ENCODE measurements at places on chromosomes 5 and 9. TPM values are rescaled to one million over a fixed set of nuclear protein-coding genes. Genes with fewer than 3 reads are reported as not detected.

- DNase-seq = no peak
Measured at GRCh38 chr5:33736510-33736909, 155.3 kb downstream of the ADAMTS12 start.

GRCh38 chr9:6827439-6828145, 69.8 kb downstream of the KDM4C start:
- DNase-seq = peak; percentile 31

GRCh38 chr9:12464910-12465512, 228.2 kb upstream of the TYRP1 start:
- DNase-seq = peak; percentile 17

DNA sequence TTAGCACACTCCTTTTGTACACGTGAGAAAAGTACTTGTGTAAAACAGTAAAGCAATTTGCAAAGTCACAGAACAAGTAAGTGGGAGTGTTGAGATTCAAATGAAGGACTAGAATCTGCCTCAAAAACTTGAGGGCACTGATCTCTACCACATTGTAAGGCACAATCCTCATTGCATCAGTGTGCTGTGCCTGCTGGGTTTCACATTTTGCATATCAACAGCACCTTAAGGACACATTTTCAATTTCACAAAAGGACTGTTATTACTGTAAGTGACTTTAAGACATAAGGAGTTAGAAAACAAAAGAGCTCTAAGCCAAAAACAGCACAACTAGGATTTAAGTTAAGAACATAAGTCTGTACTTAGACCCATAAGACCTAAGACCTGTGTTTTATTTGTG, 44.7 kb upstream of the HK3 start:
- no peak for DNase-seq

DNA sequence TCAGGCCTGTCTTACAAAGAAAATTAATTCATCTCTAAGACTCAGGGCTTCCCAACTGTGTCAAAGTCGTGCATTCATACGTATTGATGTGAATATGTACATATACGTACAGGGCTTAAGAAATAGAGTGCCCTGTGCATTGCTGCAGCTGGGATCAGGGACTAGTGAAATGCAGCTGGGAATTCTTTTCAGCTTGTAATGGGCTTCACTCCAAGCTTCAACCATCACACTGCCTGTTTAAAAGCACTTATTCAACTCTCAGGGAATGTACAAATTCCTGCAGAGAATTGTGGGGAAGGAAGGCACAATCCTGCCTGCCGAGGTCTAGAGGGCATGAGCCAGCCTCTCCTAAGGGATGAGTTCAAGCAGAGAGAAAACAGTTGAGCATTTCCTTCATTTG, 59.6 kb upstream of the MAN2A1 start:
- DNase-seq = no peak

GRCh38 chr5:108797396-108797795, 49.7 kb downstream of the FER start:
- no peak for DNase-seq

DNA sequence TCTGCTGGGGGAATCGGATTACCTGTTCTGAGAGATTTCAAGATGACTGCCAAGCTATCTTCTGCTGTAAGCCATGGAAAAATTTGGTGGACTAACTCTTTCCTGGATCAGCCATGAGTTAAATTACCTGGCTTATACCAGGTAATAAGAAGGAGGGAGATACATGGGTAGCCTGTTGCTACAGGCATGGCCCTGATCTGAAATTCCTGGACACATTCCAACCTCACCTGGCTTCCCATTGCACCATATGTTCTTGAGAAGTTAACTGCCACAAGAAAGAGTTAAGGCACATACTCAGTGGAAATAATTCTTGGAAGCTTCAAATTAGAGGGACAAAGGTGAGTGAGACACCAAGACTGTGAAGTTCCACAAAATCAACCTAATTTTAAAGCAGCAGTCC, 371.3 kb downstream of the ACTL7B start:
- DNase-seq = no peak

GRCh38 chr9:124261736-124262648, 4.2 kb downstream of the NEK6 start:
- DNase-seq = no peak

GRCh38 chr9:113887436-113887835, 11.3 kb downstream of the ZNF618 start:
- DNase-seq = no peak

DNA sequence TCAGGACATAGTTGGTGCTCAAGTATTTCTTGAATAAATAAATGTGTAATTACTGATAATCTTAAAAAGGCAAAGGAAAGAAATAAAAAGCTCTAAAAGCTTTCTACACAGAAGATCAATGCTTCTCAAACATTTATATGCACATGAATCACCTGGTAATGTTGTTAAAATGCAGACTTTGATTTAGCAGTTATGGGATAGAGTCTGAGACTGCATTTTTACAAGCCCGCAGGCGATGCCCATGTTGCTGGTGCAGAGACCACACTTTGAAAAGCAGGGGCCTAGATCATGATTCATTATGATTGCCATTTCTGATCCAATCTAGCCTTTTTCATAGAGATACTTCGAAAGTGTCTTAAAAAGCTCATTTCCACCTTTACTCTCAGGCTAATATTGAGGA, 3.5 kb upstream of the CCDC152 start:
- no peak for DNase-seq

GRCh38 chr5:165138236-165138635, 1632.8 kb downstream of the MAT2B start:
- no peak for DNase-seq

GRCh38 chr5:177183766-177184360, 50.3 kb downstream of the NSD1 start:
- no peak for DNase-seq

DNA sequence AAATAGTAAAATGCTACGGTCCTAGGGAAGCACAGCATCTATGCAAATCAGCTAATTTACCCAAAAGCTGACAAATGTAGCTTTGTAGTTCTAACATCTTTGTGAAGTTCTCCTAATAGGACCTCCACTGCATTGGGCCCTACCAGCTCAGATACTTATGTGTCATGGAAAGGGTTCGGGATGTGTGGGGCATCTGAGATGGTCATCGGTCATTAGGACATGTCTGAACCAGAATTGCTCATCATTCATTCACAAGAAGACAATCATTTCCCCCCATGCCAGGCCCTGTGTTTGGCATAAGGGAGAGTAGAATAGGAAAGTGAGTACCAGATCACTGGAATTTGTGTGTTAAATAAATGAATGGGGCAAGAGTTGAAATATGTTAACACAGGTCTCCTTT, 35.7 kb downstream of the PWWP2A start:
- DNase-seq = peak; percentile 72

DNA sequence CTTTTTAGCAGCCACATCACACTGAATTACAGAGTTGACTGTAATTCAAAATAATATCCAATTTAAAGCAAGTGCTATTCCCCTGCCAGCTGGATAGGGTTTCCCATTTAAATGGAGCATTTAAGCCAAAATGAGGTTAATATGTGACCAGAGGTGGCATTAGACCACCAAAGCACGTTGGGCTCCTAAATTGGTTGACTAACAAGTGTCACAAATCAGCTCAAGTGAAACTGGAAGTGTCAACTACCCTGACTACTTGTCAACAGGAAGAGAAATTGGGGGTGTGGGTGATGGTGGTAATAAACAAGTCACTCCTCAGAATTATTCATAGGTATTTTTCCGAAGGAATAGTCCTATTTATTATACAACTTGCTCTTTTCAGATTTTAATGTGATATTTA, 609.6 kb upstream of the TLE4 start:
- DNase-seq = no peak

DNA sequence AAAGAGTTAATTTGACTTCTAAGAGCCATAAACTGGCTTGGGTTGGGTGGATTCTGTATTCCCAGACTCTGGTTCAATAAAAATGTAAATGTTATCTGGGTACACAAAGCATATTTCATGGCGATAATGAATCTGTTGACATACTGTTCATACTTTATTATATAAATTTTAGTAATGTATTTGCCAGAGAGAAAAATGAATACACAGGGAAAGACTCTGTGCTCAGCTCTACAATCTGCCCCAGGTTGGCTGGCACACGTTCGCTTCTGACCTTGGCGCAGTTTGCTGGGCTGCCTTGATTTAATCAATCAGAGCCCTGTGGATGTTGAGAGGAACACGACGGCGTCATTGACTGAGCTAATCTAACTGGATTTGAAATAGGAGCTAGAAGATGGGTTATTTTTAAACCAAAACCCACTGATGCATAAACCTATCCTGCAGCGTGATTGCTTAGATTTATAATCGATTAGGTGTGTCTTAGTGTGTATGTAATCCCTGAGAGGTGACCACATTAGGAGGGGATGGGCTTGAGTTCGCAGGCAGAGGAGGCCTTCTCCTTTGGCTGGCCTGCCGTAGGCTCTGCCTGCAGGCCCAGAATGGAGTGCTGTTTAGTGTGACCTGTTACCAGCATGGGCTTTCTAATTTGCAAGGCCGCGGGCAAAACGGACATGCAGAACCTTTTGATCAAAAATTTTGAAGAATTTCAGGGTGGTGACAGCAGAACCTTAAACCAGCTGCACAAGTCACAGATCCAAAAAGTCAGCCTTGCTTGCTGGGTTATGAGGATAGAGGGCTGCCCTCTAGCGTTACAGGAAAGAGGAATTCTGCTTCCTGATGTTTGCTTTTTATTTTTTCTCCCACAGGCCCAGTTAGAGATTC, 3.9 kb upstream of the ADCY2 start:
- DNase-seq = peak; percentile 11

GRCh38 chr5:74471875-74472274, 168.7 kb downstream of the ENC1 start:
- no peak for DNase-seq

DNA sequence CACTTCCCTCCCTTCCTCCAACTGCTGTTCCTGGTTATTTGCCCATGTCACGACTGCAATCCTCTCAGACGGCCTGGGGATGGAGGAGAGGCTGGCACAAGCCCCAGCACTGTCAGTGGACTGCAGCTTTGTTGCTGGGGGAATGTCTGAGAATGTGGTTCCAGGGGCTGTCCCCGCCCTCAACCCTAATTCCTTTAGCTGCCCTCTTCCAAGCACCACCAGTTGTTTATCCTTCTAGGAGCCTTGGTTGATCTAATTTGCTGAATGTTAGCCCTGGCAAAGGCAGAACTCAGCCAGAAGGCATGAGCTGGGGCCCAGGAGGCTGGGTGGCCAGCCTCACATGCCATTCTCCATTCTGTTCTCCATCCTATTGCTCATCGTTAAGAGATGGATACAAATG, 51.6 kb downstream of the ADAM19 start:
- DNase-seq = no peak

GRCh38 chr5:113087976-113088514, 111.4 kb downstream of the DCP2 start:
- DNase-seq = no peak

DNA sequence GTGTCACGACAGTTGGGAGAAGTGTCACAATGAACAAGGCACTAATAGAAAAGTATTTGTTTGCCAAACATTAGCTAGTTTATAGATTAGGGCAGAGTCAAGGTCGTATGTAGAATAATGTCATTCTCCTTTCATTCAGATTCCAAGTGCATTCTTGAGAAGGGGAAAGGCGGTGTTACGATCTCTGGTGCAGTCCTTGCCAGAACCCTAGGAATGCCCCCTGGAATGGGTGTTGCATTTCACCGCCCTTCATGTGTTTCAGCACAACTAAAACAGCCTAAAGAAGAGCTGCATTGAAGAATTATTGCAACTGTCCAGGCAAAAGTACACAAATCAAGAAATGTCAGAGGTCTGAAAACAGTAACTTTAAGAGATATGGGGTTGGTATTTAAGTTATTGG, 721.0 kb upstream of the WWC1 start:
- DNase-seq = no peak

- peak; percentile 27 for DNase-seq
Measured at GRCh38 chr5:59275510-59276324, 617.8 kb downstream of the PDE4D start.

- no peak for DNase-seq
Measured at GRCh38 chr9:84218322-84218721, 122.2 kb downstream of the SLC28A3 start.

- no peak for DNase-seq
Measured at GRCh38 chr9:76873821-76874220, 32.1 kb downstream of the PRUNE2 start.

GRCh38 chr5:132435886-132436285, 54.7 kb downstream of the IRF1 start:
- DNase-seq = no peak

DNA sequence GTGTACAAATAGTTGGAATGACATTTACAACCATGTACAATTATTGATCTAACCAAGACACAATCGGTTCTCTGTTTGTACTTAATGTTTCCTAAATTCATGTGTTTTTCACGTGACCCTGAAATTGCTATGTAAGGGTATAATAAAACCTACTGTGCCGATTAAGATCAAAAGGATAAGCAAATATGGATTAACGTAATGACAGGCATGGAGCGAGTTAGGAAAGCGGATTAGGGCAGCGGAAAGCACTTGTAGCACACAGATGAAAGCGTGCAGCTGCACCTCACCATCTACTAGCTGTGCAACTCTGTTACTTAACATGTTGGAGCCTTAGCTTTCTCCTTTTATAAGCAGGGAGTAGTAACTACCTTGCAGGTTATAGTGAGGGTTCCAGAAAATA, 38.3 kb upstream of the ZFYVE16 start:
- no peak for DNase-seq

DNA sequence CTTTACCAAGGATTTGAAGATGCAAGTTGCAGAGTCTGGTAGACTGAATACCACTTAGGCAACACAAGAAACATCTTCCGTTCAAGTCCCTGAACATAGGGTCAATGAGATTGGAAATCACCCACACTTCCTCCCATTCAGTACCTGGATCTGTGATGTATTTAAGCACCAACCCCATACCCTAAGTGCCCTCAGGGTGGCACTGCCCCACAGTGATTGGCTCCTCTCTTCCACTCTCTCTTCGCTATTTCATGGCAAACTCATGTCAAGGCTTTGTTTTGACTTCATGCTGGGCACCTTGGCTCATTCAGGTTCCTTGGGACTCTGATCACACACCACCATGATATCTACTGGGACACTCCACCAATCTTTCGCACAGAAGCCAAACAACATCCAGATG, 53.7 kb downstream of the GGTA1 start:
- no peak for DNase-seq

GRCh38 chr9:95078939-95079338, 238.6 kb downstream of the FANCC start:
- no peak for DNase-seq

The TEX48 gene
- total RNA-seq = not detected

The SLC36A3 gene
- not detected for total RNA-seq

The FIBCD1 gene
- 1.6 TPM for total RNA-seq

The GHR gene
- 1.1 TPM for total RNA-seq

The MAMDC4 gene
- 8.0 TPM for total RNA-seq

The ST6GALNAC6 gene
- 40.6 TPM for total RNA-seq

The SLC6A19 gene
- total RNA-seq = not detected

The PRUNE2 gene
- 9.3 TPM for total RNA-seq

The OR1Q1 gene
- not detected for total RNA-seq

The COL15A1 gene
- total RNA-seq = 0.09 TPM

The MLLT3 gene
- total RNA-seq = 13.0 TPM

The KIF20A gene
- 105 TPM for total RNA-seq

The PLAC8L1 gene
- total RNA-seq = not detected

The RNF208 gene
- 0.17 TPM for total RNA-seq

The COL27A1 gene
- 8.2 TPM for total RNA-seq

The SLC6A3 gene
- total RNA-seq = not detected

The ARHGEF28 gene
- total RNA-seq = 15.9 TPM

The ADAMTSL2 gene
- 0.12 TPM for total RNA-seq

The HSPB3 gene
- total RNA-seq = 2.4 TPM
